ENCODE measurements at places on chromosomes 2 and 18.
A peak's percentile ranks its signal among the peaks of the same experiment; 100 is the strongest.

GRCh38 chr2:66563473-66563872, 128.5 kb downstream of the MEIS1 start:
- no peak for DNase-seq

DNA sequence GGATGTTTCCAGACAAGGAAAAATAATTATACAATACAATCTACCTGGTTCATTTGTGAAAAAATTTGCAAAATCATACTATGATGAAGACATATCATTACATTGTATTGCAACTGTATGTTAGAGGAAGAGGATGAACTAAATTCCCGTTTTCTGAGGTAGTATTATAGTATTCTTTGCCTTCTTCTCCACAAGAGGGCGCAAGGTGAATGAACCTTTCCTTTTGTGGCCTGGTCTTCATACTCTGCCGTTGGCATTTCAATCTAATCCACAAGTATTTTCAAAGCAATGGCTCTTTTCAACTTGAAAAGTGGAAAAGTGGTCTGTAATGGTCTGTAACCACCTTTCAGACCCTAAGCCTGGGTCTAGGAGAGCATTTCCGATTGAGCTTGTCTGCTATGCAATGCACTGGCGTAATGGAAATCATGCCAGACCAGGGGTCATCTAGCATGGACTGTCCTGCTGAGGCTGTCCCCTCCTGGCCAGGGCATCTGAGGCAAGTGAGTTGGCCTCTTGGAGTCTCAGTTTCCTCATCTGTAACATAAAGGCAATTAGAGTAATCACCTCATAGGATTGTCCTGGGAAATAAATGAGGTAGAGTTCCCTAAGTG, 30.8 kb upstream of the ZNF396 start:
- peak; percentile 68 for DNase-seq

GRCh38 chr2:239285071-239285931, 115.5 kb downstream of the HDAC4 start:
- DNase-seq = no peak

DNA sequence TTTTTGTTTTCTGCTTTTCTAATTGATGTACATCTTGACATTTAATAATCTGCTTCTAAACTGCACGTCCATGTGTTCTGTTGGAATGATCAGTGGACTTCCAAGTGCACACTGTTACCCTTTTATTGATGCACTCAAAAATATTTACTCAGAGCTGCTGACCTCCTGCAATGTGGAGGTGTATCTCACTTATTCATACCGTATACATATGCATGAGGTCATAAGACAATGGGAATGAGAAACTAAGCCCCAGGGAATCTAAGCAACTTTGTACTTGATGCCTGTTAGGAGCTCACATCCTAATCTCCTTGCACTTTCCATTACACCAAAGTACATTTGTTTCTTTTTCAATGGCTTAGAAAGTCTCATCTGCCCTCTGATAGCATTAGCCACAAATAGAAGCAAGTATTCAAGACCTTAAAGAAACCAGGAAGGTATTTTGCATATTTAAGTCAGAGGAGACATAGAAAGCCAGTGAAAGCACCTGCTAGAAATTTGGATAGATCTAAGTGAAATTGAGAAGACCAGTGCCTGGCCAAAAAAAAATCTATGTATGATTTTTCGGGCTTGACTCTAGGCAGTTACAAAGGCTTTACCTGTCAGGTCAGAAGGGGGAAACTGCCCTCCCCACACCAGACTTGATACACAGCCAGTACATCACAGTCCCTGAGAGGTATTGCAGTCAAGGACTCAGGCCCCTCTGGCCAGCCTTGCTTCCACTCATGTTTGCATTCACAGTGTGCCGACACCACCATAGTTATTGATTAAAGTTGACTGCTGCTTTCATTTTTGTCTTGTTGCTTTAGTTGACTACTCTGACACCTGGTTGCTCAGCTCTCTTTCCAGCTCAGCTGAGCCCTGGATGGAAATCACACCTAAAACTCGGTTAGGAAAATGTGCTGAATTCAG, 391.7 kb upstream of the CYRIA start:
- no peak for DNase-seq
